ENCODE measurements at places on chromosomes 3 and 15.

GRCh38 chr3:146326875-146327543 is 76.1 kb upstream of the PLSCR4 start:
- DNase-seq: peak; percentile 35

DNA sequence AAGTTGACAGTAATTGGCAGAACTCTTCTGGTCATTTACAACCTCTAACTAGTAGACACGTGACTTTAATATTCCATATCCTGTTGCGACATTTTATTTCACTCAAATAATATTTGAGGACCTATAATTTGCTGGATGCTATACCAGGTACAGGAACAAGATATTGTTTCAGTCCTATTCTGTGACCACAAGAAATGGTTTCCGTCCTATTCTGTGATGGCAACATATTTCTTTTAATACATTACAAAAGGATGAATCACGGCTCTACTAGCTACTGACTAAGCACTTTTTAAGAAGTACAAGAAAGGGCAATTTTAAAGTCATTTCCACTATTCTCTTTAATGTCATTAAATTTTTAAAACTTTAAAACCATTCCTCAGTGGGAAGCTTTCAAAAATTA is 400.2 kb downstream of the CNTN3 start:
- DNase-seq: no peak

DNA sequence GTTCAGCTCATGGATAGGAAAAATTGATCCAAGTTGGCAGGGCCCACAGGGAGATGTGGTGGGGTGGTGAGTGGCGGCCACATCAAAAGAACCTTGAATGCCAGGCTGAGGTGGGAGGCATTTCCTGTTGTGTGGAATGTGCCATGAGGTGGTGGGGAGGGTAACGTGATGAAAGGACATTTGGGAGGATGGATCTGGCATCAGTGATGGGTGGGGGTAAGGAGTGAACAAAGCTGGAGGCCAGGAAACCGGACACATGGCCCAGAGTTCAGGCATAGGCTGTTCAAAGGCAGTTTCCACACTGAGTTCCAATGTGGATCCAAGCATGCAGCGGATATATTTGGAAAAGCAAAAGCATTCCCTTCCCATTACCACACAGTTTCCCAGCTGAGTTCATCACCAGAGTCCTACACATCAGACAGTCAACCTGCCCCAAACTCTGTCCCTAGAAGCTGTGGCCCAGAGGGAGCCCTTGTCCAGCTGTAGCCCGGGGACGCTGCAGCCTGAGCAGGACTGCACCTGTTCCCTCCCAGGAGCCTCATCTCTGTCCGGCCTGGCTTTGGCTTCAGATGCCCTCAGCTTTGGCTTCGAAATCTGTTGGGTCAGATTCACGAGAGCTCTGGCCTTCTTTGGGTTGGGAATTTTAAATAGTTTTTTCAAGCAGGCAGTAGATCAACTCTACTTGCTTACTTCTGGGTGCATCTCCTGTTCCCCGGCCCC is 37.8 kb upstream of the GOLGA6B start:
- DNase-seq: no peak

GRCh38 chr3:52073490-52073889 is 17.1 kb upstream of the DUSP7 start:
- no peak for DNase-seq

DNA sequence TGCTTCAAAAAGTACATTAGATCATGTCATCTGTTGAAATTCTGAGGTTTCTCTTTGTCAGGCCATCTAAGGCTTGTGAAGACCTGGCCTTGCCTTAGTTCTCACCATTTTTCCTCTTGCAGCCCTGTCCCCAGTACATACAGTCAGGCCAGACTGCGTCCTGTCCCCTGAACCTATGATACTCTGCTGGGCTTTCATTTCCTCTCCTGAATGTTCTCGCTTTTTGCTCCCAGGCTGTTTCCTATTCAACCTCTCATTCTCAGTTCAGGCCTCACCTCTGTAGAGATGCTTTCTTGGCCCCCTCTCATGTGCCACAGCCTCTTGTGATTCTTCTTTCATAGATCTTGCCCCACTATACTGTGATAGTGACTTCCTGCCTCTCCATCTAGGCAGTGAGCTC is 648.8 kb upstream of the KCNMB2 start:
- DNase-seq: no peak

GRCh38 chr3:161161603-161162002 is 56.5 kb upstream of the B3GALNT1 start:
- no peak for DNase-seq

DNA sequence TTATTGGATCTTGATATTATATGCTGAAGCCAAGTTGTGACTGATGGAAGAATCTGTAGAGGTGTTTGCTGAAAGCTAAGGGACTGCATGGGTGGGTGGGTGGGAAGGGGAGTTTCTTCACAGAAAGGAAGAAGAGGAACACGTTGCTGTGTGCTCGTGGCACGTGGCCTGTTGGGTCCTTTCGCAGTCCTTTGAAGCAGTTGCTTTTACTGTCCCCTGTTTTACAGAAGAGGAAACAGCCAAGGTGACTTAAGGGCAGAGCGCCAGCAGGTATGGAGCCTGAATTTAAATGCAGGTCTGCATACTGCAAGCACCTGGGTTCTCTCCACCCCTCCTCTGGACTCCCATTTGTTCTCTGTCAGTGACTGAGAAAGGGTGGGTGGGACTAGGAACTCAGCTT is 59.4 kb upstream of the PRR23C start:
- no peak for DNase-seq

DNA sequence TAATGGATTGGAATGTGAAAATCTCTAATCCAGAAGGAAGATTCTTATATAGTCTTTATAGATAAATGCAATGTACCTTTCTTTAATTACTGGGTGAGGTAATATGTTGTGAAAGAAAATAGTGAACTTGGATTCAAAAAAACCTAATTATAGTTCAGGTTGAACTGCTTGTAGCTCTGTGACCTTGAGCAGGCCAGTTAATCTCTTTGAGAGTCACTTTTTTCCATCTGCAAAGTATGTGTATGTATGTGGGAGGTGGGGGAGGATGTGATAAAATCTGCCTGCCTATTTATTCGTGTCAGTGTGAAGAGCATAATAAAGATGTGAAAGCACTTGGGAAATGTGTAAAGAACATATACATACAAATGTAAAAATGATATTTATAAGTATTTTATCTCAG is 34.4 kb downstream of the GLCE start:
- DNase-seq: no peak

GRCh38 chr3:189652042-189652441 is 20.9 kb downstream of the TP63 start:
- peak; percentile 21 for DNase-seq

DNA sequence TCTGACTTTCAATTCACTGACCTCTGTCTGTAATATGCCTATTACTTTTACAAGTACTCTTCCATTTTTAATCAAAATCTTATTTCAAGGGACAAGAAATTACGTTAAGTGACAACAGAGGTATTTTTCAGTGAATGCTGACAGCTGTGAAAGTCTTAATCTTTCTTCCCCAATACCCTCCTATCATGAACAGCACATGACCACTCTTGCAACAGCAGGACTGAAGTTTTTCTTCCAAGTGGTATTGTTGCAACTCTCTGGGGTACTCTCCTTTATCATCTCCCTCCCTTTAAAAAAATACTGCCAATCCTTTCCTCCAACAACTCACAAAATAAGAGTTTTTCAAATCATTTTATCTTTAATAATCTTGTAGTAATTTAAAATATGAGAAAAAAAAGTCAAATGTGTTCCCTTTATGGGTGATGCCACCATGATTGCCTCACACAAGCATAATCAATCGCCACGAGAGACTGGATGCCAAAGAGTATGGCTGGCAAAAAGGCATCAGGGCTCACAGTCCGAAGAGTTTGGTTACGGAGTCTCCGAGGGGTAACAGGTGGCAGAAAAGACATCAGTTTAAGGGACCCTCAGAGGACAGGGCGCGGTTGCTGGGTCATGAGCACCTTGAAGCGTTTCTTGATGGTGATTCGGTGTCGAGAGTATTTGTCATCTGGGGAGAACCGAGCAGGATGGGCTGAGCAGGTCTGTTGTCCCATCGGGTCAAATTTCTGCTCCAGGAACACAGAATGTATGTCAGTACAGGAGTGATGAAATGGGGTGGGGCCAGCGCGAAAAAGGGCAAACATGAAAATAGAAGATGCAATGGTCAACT is 1.3 kb downstream of the NOP10 start:
- no peak for DNase-seq

- no peak for DNase-seq
Observed at GRCh38 chr3:147458995-147459704, 50.0 kb downstream of the ZIC1 start.

DNA sequence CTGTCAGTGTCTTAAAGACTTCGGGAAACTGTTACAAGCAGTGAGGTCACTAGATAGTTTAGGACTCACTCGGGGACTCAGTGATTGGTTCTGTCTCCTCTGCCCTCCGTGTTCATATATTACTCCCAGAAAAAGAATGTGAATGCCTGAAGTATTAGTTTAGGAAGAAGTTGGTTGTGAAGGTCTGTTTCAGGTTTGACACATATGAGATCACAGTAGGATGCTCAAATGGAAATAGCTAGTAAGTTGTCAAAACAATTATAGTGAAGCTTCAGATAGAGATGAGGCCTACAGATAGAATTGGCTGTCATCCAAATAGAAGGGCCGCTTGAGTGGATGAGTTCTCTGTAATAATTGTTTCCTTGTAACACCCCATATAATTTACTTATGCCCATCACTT is 172.6 kb downstream of the PLCL2 start:
- no peak for DNase-seq

GRCh38 chr15:57440167-57440566 is 63.9 kb downstream of the CGNL1 start:
- no peak for DNase-seq

GRCh38 chr15:57503911-57504598 is 87.6 kb upstream of the MYZAP start:
- DNase-seq: no peak

- DNase-seq: no peak
Observed at GRCh38 chr3:117998071-117998470, 1036.6 kb downstream of the IGSF11 start.

DNA sequence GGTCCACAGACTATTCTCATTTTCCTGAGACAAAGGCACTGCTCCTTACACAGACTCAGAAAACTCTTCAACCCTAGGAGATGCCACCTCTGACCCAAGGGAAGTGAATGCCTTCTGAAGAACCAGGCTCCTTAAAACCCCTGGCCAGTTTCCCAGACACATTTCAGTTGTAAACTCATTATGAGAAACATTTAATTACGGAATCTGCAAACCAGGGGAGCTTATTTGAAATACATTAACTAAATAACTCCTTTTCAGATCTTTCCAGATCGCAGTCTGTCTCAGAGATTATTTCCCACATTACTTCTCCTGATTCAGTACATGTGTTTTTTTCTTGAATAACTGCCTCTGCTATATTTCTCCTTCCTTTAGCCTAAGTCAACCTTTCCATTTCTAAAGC is 17.6 kb downstream of the MYO5A start:
- DNase-seq: no peak

GRCh38 chr15:87549860-87550259 is 706.7 kb downstream of the NTRK3 start:
- DNase-seq: no peak

GRCh38 chr15:39976291-39977274 is 42.7 kb downstream of the EIF2AK4 start:
- DNase-seq: no peak

DNA sequence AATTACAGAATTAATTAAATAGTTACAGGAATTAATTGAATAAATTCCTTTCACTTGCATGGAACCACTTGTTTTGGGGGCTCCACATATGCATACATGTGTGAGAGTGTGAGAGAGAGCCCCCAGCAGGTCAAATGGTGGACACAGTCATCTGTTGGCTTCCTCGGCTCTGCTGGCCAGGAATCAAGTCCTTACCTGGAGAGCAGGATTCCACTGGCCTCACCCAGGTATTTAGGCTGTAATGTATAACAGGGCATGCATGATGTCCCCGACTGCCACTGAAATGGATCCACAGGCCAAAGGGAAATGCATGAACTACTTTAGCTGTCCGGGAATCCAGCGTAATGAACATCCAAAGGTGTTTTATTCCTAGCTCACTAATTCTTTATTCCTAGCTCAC is 139.7 kb upstream of the SMAD3 start:
- no peak for DNase-seq

- no peak for DNase-seq
Observed at GRCh38 chr3:63395960-63396359, 117.9 kb downstream of the SYNPR start.

DNA sequence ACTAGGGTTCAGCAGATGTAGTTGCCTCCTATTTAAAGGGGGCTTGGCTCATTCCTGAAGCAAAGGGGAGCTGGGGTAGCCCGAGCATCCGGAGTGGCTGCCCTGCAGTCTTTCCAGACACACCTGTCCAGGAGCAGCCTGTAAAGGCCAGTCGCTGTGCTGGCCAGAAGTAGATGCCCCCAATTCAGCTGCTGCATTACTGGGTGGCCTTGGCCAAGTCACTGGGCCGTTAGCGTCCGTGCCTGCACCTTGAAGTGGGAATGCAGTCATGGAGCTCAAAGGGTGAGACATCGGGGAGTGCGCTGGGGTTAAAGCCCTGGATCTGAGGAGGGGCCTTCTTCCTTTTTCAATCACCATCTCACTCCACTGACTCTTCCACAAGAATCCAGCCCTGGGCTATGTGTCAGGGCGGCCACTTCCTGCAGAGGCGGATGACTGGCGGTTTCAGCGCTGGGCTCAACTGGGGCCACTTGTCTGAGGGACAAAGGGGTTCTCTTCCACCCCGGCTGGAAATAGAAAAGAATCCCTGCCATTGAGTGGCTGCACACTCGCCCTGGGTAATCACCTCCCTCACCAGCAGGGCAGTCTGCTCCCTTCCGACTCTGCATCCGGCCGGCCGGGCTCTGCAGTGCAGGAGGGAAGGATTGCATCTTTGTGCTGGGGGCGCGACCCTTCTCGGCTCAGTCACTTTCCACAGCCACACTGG is 11.8 kb downstream of the ALDH1A3 start:
- no peak for DNase-seq

- no peak for DNase-seq
Observed at GRCh38 chr3:188584162-188584529, 430.2 kb downstream of the LPP start.

DNA sequence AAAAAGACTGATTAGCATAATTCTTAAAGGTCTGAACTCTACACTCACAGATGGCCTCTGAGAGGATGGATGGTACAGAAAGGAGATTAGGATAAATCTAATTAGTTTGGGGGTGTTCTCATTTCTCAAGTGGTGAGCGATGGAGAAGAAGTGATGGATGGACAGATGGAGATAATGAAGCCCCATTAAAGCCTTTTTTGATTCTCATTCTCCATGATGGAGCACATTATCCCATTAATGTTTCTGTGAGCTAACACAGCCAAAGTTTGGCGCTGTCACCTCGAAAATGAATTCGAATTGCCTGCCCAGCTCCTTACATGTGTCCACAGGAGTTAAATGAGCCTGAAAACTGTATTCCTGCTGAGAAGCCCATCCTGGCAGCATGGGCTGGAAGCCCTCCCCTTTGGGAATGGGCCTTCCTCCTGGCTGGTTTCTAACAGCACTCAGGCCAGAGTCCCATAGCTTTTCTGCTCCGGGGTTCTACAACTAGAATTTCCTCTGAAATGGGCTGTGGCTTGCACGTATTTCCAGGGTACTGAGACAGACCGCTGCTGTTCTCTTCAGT is 726.0 kb upstream of the CFAP20DC start:
- no peak for DNase-seq
